ENCODE measurements at places on chromosomes 6 and 20.

DNA sequence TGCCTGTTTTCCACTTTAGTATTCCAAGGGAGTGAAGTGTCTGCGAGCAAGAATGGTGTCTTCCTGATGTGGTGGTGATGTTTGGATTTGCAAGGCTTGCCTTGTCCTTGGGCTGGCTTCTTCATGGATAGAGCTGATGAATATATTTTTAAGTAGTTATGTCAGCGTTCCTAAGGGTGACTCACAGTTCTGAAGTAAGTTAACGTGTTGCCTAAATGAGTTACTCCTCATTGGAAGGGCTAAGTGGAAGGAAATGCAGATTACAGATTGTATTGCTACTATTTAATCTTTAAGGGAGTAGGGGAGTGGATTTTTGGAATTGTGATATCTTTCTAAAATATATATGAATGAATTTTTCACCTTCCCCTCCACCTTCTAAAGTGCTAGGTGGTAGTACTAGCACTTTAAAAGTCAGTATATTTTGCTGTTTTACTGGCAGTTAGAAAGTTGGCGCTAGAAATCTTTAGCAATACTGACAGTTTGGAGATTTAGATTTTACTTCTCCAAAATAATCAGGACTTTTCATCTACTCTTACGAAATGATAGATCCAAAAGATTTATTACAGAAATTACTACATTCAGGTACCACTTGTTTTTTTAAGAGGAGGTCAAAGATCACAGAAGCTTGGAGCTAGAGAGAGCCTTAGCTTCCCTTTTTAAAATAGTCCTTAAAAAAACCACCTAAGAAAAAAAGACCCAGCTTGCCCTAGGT, 197.4 kb downstream of the JARID2 start:
- DNase-seq = no peak

- no peak for DNase-seq
These were observed 123.7 kb upstream of the EXOC2 start for GRCh38 chr6:816510-817084.

DNA sequence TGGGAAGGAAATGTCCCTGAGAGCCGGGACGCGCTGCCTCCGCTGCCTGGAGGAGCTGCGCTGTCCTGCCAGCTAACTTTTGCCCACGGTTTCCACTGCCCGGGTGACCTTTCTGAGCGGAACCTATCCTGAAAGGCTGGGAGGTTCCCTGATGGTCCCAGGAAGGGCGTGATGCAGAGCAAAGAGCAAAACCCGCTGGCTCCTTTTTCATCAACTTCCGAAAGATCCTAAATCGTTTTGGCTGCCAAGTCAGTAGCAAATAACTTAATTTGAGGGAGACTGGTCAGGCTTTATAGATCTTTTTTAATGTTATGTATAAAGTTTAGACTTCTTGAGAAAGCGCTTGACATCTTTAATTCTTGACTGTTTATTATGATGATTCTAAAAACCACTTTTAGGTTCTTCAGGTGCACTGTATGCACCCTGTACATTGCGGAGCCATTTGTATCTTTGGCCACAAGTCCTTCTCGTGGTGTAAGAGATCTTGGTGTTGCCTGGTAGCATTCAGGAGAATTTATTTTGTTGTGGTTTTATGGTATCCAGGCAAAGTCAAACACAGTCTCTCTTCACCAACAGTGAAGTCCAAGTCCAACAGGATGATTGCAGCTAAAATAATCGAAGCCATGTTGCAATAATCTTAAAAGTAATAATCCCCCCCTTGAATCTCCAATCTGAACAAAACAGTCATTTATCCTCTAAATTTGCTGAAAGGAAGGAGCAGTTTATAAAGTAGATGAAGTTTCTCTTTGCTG, at the start of gene SYNE1:
SYNE1 (minus strand) TSS at position 67 of the 752 bp plus-strand sequence. CDS start 9,031 bp downstream, outside the sequence.
- DNase-seq = no peak

- no peak for DNase-seq
These were observed 76.6 kb downstream of the F13A1 start for GRCh38 chr6:6243846-6244245.

GRCh38 chr6:148935705-148936435, 189.0 kb downstream of the UST start:
- no peak for DNase-seq

DNA sequence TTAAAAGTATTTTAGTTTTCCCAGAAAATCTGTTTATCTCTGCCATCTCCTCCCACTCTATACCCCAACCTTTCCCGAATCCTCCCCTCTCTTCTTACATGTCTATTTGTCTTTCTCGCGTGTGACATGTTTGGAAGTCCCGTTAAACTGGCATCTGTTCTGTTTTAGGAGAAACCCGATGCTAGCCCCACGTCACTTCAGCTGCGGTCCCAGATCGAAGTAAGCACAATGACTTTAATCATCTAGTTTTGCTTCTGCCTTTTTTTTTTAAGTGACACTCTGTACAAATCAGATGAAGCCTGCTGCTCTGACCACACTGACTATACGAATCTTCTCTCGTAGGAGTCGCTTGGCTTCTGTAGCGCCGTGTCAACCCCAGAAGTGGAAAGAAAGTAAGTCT, 97.4 kb downstream of the SASH1 start:
- DNase-seq = no peak

- no peak for DNase-seq
These were observed 327.3 kb downstream of the QKI start for GRCh38 chr6:163741743-163742363.

DNA sequence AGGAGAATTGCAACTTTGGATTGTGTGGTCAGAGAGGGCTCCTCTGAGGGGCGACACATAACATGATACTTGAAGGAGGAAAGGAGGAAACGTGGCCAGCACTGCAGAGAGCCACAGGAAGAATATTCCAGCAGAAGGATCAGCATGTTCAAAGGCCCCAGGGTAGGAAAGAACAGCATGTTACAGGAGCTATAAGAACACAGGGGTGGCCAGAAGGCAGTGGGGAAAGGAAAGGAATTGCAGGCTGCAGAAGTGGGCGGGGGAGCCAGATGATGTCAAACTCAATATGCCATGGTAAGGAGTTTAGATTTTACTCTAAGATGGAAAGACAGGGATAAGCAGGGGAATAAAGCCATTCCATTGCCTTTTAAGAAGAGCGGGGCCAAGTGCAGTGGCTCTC, 30.7 kb downstream of the MGME1 start:
- DNase-seq = no peak

DNA sequence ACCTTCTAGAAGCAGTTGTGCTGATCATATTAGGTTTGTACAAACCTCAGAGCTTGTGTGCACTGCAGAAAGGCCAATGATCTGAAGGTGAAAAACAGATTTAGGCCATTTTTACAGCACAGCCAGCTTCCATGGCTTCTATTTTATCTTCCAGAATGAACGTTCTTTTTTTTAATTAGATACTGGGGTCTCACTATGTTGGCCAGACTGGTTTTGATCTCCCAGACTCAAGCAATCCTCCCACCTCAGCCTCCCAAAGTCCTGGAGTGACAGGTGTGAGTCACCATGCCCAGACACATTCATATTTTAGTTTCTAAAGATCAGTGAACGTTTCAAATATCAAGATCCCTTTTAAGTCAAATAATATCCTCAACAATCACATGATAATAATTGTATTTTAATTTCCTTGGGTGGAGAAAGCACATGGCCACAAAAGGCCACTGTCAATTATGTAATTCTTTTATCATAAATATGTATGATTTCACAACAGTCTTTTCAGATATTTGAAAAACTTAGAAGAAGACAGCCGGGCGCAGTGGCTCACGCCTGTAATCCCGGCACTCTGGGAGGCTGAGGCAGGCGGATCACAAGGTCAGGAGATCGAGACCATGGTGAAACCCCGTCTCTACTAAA, 326.7 kb upstream of the JARID2 start:
- DNase-seq = no peak

DNA sequence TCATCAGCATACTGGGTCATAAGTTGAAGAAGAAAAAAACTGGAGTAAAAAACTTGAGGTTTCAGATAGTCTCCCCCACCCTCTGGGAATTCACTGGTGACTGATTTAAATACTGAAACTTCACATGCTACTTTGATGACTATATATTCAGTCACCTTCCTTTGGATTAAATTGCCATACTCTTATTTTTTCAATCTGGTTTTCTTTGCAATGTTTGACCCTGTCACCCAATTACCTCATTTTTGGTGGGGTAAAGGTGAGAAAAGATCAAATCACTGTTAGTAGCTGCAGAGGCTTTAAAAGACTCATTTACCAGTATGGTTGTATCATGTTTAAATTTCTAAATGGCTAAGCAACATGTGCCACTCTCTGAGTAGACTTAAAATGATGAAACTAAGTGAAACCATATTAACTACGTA, 862.7 kb upstream of the FLRT3 start:
- no peak for DNase-seq

GRCh38 chr6:93498713-93499112, 79.4 kb upstream of the EPHA7 start:
- no peak for DNase-seq

DNA sequence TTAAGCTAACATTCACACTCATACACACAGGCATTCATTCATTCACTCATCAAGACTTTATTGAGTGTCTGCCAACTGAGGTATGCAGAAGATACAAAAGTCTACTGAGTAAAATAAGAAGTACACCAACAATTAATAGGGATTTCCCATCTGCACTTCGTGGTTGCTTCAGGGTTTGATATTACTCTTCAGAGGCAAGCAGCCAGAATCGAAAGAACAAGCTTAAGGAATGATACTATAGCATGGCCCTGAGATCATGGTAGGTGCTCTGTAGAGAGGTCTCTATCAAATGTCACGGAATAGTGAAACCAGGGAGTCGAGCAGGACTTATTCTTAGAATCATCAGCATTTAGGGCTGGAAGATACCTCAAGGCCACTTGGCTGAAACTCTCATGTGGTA, 135.4 kb downstream of the NRN1 start:
- no peak for DNase-seq

DNA sequence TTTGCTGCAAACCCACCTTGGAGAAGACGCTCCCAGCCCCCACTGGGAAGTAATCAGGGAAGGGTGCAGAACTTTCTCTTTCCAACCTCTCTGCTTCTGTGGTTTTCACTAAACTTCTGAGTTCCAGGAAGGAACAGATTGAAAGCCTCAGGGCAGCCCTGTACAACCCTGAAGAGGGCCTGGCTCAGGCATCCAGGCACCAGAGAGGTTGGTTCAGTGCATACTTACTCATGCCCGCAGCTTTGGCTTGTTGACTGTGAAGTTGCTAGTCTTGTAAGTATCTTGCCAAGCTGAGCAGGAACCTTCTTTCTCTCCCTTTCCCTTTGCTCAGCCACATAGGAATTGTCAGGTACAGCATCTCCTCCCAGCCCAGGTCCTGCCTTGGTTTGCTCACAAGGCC, 272.2 kb upstream of the FOXQ1 start:
- no peak for DNase-seq

DNA sequence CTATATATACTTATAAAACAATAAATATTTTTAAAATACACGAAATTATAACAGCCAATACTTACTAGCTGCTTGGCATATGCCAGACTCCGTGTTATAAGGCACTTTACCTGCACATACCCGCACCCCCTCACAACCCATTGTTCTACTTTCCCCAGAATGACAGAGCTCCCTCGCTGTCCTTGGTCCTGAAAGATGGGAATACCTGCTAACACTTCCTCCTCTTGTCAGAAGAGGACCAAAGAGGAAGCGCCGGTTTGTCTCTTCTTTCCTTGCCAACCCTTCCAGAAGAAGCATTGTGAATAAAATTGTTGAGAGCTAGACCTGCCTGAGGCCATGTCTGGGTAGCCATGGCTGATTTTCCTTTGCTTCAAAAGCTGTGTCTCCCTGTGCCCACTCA, 149.3 kb downstream of the PTPRT start:
- DNase-seq = no peak

- DNase-seq = no peak
These were observed 28.2 kb upstream of the PLAGL1 start for GRCh38 chr6:144036064-144036834.

- no peak for DNase-seq
These were observed 57.2 kb upstream of the MAFB start for GRCh38 chr20:40746251-40746650.

Data from NCI-H187 (cell line).